Activated naive CD8-positive, alpha-beta T cell treated with anti-CD3 and anti-CD28 coated beads for 36 hours (primary cell): ENCODE measurements at places on chromosomes 11 and 22.

GRCh38 chr22:37262346-37262745, 18.3 kb upstream of the RAC2 start:
- no peak for DNase-seq

DNA sequence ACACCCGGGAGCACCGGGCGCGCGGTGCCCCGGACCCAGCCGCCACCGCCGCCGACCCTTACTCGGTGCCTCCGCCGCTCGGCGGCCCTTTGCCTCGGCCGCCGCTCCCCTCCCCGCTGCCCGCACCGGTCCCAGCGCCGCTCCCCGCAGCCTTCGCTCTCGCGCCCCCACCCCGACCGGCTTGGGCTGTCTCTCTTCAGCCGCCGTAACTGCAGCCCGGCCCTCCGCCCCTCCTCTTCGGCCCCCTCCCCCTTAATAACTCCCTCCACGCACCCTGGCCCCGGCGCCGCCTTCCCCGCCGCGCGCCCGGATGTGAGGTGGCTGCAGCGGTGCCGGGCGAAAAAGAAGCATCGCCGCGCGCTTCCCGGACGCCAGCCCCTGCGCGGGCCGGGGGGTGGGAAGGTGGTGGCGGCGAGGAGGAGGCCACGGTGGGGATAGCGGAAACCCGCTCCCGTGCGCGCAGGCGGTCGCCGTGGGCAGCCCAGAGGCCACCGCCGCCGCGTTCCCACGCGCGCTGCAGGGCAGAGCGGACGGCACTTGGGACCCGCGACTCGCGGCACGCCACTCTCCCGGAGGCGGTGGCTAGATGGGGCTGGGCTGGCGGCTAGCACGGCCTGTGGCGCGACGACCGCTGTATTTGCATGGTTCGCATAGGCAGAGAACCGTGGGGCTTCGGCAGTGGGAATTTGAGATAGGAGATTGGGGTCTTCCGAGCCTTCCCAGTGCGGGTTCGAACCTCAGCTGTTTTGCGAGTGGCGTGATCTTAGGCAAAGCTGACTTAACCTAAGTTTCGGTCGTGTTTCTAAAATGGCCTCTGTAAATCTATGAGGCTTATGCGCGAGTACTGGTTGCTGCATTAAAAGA, at the start of gene EIF4ENIF1:
TSS of gene EIF4ENIF1 (minus strand) at position 211 of the 864 bp plus-strand sequence. CDS start 1,124 bp downstream, outside the sequence.
- peak; percentile 84 for DNase-seq

DNA sequence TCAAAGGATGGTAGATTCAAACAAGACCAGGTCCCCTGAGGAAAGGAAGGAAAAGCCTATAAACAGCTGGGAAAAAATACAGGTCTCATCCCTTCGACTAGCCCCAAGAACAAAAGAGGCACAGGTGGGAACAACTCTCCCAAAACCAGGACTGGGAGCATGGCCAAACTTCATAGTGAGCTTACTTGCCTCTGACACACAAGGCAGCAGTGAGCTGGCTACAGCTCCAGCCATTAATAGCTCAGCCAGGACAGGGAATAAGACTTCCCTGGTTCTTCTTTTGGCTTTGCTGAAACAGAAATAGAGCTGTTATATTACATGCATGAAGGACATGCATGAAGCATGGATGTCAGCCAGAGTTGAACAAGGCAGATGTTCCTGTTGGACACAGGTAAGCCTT, at the start of gene OR10A2:
TSS of gene OR10A2 (plus strand) at position 97 of the 400 bp plus-strand sequence. CDS start 6,698 bp downstream, outside the sequence.
- DNase-seq, result no peak

- DNase-seq, result no peak
Measured at GRCh38 chr22:29156507-29156906, 49.2 kb upstream of the EMID1 start.

DNA sequence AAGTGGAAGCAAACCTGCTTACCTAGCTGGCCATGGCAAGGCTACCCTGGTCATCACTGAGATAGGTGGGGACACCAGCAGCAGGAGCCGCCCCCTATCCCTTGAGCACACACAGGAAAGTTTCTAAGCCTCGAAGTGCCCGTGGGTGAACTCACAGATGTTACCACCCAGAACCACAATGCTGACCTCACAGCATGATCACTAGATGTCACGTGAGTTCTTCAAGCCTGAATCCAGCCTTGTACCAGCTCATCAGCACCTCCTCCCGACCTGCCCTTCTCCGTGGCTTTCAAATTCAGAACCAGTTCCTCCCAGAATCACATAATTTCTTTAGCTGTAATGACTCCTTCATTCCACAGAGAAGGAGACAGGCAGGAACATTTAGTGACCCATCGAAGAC, 24.7 kb upstream of the TIMP3 start:
- DNase-seq, result no peak

- peak; percentile 91 for DNase-seq
Measured at GRCh38 chr22:41699264-41700107, at the start of gene MEI1. Gene MEI1 (plus strand): TSS chr22:41699503. CDS start chr22:41699539, 36 bp downstream.
